Renal cortical epithelial cell (primary cell): ENCODE measurements at places on chromosomes 11 and 22. TPM values are rescaled to one million over a fixed set of nuclear protein-coding genes. Genes with fewer than 3 reads are reported as not detected.

- no peak for DNase-seq
These were observed 146.2 kb downstream of the TBC1D22A start for GRCh38 chr22:46908641-46909107.

DNA sequence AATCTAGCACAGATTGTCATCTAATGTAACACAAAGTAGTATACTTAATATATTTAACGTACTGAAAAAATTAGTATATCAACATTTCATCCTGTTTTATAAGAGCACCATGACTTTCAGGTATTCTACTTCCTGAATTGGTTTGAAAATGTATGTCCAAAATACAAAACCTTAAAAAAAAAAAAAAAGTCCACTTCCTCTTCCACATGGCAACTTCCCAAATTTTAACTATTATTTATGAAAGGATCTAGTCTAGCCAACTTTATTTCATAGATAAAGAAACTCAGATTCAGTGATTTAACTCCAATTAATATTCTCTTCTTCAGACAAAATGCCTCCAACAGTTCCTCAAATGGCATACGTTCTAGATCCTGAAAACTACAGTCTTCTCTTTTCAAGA, 44.0 kb downstream of the PIK3C2A start:
- no peak for DNase-seq

DNA sequence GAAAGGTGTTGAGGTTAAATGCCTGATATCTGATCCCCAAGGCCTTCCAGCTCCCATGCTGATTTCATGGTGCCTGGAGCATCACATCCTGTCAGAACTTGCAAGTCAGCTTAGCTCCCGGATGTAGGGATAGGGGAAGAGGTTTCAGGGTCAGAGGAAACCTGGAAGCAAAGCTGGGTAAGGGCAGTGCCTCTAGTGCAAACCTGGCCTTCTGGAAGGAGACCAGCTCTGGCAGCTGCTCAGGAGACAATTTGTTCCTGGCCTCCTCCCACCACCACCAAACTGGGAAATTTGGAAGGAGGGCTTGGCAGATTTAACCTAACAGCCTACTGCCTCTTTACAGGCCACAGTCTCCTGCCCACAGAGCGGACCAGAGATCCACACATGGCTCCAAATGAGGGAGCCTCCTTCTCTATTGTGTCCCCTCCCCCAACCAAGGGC, 9.2 kb upstream of the TSKU start:
- DNase-seq = no peak

The ZNF408 gene
- 4.3 and 7.8 TPM in 2 replicates for total RNA-seq

The LRRC56 gene
- 0.17 and 2.0 TPM in 2 replicates for total RNA-seq

DNA sequence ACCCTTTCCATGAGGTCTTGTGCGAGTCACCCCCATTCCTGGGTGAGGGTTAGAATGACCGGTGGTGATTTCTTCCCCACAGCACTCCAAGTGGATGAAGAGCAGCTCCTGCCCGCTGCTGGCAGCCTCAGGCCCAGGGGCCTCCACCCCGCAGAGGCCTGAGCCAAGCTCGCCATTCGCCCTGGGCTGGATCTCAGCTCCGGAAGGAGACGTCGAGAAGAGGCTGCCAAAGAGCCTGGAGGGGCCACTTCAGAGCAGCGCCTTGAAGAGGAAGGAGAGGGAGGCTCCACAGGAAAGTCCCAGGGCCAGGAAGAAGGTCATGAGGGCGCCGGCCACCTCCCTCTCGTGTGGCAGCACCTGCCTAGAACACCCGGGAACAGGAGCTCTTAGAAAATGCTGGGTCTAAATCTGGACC, 8.4 kb downstream of the SLC29A2 start:
- DNase-seq = no peak

DNA sequence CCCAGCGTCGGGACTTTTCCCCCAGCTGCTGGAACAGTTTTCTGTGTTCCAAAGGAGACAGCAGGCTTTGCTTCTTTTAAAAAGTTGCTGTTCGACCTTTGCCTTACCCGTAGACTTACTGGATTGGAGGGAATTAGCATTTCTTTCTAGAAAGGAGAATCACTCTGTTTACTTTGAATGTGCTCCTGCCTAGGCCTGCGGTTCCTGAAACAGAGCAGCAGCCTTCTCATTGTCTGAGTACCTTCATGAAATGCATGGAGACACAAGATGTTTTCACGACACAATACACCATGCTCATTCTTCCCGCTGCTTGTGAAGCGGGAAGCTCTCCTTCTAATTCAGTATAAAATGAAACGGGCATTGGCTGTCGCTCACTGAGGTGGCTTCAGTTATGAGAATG, 196.2 kb downstream of the TBC1D22A start:
- no peak for DNase-seq

The NXPE1 gene
- total RNA-seq = not detected in 2 replicates

- no peak for DNase-seq
These were observed 78.5 kb downstream of the NAT10 start for GRCh38 chr11:34183848-34184391.

The PACS1 gene
- total RNA-seq = 19.4 and 61.2 TPM in 2 replicates
